ENCODE measurements at places on chromosomes 3 and 15.

GRCh38 chr15:99989095-99989494, 255.9 kb upstream of the LYSMD4 start:
- no peak for DNase-seq

- no peak for DNase-seq
Measured at GRCh38 chr3:97417-98258, 98.9 kb upstream of the CHL1 start.

- DNase-seq, result no peak
Measured at GRCh38 chr3:38994251-38994650, 57.5 kb downstream of the SCN11A start.

DNA sequence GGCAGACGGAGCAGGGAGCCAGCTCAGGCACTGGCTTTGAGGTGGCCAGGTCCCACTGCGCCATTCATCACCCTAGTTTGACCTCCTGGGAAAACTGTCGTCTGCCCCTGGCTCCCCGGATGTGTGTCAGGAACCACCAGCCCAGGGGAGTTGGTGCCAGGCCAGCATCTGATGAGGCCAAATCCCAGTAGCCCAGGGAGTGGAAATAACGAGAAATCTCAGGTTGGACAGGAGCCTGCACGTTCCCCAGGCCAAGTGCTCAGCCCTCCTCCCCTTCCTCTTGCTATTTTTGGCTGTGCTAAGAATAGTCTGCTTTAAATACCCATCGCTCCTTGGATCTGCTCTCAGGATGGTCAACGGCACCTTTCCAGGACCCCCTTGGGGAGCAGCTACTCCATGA, 93.1 kb upstream of the RPL32 start:
- DNase-seq, result no peak

DNA sequence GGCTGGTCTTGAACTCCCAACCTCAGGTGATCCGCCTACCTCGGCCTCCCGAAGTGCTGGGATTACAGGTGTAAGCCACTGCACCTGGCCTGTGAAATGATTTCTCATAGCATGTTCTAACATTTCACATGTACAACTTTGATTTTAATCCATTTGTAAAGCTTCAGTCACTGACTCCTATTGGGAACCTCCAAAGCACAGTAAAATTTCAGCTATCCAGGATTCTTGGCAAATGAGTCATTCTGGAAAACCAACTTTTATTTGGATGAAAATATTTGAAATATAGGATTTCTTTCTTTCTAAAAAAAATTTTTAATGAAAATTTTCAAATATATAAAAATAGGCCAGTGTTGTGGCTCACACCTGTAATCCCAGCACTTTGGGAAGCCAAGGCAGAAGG, 2.7 kb upstream of the LMAN1L start:
- DNase-seq, result no peak

GRCh38 chr3:162390891-162391290, 894.3 kb downstream of the OTOL1 start:
- no peak for DNase-seq

DNA sequence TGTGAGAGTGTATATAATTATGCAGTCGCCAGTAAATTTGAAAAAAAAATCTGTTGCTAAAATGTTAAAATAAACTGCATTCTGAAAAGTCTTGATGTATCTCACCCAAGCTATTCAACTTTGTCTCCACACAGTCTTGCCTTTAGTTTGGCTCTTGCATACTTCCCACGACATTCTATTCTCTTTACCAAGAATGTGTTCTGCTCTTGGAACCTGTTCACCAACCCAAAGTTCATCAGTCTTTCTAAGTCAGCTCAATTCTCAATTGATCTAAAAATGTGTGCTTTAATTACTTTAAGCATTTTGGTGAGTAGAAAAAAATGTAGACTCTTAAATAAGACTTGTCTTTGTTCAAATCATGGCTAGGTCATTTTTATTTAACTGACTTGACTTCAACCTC, 657.7 kb upstream of the TBL1XR1 start:
- no peak for DNase-seq

DNA sequence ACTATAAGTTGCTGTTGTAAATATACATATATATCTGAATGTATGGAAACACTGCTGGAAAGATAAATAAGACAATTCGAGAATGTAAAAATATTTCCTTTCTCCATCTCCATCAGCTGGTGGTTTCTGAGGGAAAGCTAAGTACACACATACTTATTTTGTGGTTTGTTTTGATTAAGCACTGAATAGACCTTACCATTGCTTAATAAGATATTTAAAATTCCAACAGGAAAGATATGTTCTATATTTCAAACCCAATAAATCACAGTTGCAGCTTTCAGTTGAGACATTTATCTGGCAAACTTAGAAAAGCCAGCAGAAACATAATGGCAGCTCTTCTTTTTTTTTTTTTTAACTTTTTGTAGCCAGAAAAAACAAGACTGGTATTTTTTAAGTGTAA, 160.4 kb downstream of the VGLL3 start:
- DNase-seq, result no peak

- no peak for DNase-seq
Measured at GRCh38 chr3:63795438-63795837, 23.7 kb upstream of the C3orf49 start.
